ENCODE measurements at places on chromosomes 16 and 17.

- DNase-seq = no peak
Measured at GRCh38 chr16:65312071-65312470, 190.2 kb upstream of the CDH11 start.

DNA sequence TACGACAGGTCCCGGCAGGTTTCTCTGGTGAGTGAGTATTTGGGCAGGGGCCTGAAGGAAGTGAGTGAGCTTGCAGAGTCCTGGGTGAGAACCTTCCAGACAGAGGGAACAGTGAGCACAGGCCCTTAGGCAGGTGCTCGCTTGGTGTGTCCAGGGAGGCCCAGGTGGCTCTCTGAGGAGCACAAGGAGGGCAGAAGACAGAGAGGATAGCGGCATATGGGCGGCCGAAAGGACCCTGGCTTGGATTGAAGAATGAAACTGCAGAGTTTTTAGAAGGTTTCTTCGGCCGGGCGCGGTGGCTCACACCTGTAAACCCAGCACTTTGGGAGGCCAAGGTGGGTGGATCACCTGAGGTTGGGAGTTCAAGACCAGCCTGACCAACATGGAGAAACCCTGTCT is 6.7 kb downstream of the DRG2 start:
- DNase-seq = no peak

DNA sequence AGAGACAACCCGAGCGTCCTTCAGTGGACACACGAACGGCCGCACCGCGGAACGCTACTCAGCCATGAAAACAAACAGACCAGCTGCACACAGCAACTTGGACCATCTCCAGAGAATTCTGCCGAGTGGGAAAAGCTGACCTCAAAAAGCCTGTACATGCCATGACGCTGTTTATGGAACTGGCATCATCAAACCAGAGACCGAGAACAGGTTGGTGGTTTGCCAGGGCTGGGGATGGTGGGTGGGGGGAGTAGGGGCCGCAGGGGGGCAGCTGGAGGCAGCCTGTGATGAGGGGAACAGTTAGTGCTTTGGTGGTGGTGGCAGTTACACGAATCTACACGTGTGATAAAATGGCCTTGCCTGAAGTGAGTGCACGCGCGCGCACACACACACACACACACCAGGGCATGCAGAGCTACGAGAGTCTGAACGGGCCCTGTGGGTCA is 169.8 kb downstream of the LAT start:
- DNase-seq = peak; percentile 14

- peak; percentile 40 for DNase-seq
Measured at GRCh38 chr16:25692351-25692741, 587 bp downstream of the HS3ST4 start.

DNA sequence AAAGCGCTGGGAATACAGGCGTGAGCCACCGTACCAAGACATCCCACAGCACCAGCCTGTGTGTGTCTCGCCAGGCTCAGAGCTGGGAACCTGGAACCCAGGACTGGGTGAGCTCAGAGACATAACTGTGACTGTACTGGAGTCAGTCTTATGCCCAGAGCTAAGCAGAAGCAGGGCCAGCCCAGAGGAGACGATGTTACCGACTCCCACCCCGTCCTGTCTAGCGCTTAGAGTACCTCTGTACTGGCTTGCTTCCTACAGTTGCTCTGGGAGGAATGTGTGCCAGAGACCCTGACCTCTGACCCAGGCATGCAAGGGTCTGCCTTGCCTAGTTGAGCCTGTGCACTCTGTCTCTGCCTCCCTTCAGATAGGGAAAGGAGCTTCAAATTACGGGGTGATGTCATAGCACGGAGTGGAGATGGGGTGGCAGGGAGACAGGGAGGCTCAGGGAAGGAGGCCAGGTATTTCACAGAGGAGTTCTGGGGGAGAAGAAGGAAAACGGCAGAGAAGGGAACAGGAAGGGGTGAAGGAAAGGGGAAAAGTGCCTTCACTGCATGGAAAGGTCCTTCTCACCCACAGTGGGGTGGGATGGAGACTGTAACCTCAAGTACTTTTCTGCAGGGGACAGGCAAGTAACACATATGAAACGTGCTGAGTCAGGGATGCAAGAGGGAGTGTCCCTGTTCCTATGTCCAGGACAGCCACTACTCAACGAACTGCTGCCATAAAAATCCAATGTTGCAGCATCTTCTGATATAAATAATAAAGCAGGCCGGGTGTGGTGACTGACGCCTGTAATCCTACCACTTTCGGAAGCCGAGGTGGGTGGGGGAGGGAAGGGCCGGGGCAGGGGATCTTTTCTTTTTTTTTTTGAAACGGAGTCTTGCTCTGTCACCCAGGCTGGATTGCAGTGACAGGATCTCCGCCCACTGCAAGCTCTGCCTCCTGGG is 5.8 kb upstream of the ARMC5 start:
- DNase-seq = no peak

DNA sequence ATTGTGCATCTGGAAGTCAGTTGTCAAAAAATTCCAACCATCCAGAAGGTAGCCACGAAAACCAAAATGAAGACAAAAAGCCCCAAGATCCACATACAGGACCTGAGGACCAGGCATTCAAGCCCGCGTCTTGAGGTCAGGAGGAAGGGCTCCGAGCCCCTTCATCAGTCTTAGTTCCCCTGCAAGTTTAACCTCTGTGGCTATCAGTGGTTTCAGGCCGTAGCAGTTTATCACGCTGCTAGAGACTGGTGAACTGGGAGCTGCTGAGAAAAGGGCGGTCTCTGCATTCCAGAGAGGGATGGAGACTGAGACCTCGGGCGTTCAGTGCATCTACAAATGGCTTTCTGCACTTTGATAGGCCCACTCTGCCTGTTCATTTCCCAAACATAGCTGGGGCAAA is 70.6 kb downstream of the IRF8 start:
- DNase-seq = peak; percentile 28

GRCh38 chr17:38349097-38349730 is 2.4 kb upstream of the SOCS7 start:
- DNase-seq = peak; percentile 74

GRCh38 chr17:58120195-58120822 is 27.9 kb upstream of the OR4D1 start:
- DNase-seq = peak; percentile 80

GRCh38 chr16:57383276-57384247 is 11.3 kb downstream of the CX3CL1 start:
- peak; percentile 65 for DNase-seq

DNA sequence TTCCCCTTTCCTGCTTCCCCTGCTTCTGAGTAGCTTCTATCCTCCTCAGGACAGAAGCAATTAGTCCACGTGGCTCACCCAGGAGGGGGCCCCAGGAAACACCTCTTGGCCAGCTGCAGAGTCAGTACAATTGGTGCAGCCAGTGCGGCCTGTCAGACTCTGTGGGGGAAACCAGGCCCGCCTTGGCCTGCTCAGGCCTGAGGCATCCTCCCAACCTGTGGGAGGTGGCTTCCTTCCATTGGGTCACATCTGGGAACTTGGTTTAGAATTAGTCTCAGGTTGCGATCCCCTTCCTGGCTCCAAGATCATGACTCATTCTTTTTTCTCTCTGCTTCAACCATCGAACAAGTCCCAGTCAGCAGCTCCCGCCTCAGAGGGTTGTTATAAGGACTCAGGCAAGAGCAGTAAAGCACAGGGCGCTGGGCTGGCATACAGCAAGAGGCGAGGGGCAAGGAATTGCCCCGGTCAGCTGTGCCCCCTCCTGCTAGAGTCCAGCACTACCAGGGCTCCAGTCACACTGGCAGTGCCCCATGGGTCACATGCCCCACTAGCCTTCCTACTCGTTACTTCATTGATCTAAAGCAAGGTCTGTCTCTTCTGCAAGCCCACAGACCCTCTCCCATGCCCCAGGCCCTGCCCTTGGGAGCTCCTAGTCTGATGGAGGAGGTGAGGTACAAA is 8.1 kb upstream of the EPX start:
- peak; percentile 85 for DNase-seq

DNA sequence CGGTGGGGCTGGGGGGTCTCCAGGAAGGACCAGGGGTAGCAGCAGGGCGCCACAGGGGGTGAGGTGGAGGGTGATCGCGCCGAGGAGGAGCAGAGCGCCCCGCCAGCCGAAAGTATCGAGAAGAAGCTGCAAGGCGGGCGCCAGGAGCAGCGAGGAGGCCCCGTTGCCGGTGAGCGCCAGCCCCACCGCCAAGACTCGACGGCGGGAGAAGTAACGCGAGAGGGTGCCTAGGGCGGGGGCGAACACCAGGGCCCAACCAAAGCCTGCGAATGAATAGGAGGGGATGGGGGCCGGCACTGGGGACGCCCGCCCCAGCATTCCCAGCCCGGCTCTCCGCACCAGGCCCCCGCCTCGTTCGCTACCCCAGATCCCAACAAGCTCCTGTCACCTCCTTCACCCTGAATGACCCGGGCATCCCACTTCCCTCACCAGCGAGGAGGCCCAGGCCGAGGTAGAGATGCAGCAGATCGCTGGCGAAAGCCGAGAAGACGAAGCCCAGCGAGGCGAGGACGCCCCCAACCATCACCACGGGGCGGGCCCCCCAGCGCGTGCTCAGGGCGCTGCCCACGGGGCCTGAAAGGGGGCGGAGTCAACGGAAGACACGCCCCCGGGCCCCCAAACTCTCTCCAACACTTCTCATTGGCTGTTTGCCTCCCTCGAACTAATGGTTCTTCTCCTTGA is 1.3 kb downstream of the SLC16A11 start:
- DNase-seq = no peak

DNA sequence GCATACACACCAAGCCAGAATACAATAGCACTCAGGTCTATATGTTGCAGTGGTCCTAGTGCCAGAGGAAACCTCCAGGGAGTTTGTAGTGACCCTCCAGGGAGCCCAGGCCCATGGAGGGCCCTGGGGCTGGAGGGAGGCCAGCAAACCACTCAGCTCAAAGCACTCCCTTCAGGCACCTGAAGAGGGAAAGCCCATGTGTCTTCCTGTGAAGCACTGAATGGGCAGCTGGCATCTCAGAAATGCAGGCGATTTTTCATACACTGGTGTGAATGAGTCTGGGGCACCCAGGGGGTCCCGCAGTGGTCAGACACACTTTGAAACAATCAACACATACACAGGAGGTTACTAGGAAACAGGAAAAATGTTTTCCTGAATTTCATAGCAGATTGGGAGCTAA is 12.8 kb downstream of the TBC1D26 start:
- DNase-seq = no peak

GRCh38 chr16:48292452-48292851 is 45.1 kb upstream of the ABCC11 start:
- DNase-seq = no peak

- no peak for DNase-seq
Measured at GRCh38 chr17:63533433-63534077, 10.4 kb downstream of the KCNH6 start.

GRCh38 chr16:69116256-69116875 is 10.9 kb downstream of the HAS3 start:
- no peak for DNase-seq

DNA sequence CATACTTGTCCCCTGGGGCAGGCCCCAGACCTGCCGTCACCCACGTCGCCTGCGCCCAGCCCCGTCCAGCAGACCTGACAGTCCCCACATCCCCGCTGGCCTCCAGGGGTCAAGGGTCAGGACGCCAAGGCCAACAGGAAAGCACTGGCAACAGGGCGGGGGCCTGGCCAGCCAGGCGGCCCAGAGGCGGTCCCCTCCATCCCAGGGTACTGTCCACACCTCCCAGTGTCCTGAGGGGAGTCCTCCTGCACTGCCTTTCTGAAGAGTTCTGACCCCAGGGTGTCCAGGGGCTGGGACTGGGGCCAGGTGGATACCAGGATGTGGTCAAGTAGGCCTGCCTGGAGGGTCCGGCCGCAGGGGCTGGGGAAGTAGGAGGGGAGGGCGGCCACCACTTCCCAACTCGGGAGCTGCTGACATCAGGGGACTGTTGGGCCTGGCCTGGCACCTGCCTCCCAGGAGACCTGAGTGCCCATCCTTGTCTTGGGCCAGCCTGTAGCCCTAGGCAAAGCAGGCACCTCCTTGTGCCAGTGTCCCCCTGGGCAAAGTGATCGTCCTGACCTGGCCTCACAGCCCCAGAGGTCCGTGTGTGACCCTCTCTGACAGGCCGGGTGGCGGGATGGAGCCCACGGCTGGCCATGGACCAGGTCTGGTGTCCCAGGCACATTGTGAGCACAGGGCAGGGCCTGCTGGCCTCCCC is 6.7 kb upstream of the AXIN1 start:
- no peak for DNase-seq

DNA sequence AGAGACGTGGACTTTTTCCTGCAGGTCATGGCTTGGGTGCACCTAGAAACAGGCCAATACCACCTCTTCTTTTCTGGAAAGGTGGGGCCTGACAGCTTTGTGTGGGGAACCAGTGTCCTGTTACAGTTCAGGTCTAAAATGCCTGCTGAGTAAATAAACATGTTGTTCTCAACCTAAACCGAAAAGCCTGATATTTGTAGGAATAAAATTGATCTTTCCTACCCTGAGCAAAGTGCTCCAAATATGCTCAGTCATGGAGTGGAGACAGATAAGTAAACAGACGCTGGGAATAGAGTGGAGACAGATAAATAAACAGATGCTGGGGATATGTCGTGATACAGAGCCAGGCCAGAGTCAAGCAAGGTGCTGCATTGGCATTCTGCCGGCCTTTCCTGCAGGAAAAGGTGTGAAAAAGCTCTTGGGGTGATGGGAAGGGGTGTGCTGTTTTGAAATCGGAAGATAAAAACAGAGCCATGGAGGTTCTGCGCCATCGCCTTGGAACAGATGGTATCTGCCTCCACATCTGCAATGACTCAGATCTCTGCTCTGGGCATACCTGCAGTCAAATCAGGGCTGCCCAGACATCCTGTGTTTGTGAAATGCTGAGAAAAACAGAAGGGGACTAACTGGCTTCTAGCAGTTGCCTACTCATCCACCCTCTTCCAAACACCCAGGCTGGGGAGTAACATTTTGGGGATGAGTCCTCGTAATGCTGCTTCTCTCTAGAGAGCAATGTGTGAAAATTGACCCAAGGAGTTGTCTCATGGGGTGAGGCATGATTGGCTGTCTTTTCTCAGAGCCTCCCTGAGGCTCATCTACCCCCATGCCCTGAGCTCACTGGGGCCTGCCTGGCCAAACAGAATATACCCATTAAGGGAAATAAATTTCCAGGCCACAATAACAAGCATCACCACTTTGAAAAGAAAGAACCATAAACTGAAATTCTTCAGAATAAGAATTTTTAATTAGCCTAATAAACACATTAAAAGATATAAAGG is 16.8 kb upstream of the TRPV2 start:
- DNase-seq = no peak
